ENCODE measurements at places on chromosomes 1 and 21. TPM values are rescaled to one million over a fixed set of nuclear protein-coding genes. Genes with fewer than 3 reads are reported as not detected.

GRCh38 chr1:234260578-234260977 lies 112.7 kb upstream of the COA6 start:
- DNase-seq = no peak

DNA sequence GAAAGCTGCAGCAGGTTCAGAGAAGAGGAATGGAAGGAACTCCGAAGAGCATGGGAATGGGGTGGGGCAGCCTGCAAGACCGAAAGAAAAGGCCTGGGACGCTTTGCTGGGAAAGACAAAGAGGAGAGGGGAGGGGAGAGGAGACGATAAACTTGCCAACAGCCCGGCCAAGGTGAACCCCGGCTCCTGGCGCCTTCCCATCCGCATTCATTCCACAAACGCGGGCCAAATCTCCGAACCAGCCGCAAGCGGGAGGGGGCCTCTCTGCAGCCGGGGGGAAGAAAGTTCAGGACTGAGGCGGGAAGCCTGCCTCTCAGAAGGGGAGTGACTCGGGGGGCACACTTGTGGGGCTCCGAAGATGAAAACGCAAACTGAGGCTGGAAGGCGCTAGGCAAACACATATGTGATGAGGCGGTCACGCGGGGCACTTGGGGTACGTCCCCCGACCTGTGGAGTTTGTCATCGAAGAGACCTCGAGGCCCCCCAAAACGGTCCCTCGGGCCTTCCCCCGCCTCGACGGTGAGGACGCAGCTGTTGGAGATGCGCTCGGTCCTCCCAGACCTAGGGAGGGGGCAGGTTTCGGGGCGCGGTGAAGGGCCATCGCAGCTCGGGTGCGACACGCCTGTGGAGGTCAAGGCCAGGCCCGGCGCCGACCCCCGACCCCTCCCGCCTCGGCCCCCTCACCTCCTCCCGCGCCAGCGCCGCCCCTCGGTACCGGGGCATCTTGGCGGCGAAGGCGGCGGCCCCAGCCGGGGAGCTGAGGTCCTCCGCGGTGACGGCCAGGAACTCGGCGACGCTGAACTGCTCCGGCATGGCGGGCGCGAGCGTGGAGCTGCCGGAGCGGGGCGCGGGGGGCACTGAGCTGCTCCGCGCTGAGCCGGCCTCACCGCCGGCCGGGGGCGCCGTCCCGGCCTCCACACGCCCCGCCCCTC lies at the start of gene ASAP3:
Gene ASAP3 (minus strand): TSS at position 859 of the 932 bp plus-strand sequence. CDS start 46 bp downstream, at position 813.
- DNase-seq = peak; percentile 61

- DNase-seq = no peak
Observed at GRCh38 chr1:188708795-188709535, 1768.7 kb downstream of the BRINP3 start.

GRCh38 chr1:96361271-96361856 lies 360.2 kb upstream of the PTBP2 start:
- DNase-seq = no peak

Gene KCND3
- 25.6 TPM for total RNA-seq
